Kidney glomerular epithelial cell (primary cell): ENCODE measurements at places on chromosomes 4 and X.

DNA sequence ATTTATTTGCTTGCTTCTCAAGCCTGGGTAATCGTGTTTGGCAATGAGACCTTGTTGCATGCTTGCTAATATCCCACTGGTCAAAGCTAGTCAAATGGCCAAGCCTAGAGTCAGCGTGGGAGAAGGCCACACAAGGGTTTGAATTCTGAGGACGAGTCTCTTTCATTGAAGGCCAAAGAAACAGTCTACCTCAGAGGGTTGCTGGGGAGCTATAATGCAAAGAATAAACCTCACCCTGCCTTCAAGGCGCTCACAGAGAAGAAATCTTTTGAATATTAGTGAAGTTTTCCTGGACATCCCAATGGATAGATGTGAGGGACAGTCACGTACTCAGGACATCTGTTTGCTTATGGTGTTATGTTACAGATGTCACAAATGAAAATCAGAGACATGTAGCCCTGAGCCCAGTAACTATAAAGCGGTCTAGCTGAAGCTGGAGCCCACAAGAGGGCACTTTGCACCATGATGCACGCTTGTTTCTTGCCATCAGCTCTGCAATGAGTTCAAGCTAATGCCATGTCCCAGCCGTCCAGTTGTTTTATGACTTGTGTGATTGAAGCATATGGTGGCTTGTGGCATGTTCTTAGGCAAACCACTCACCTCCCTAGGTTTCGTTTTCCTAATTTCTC, 1.1 kb upstream of the TLR3 start:
- DNase-seq = peak; percentile 54

DNA sequence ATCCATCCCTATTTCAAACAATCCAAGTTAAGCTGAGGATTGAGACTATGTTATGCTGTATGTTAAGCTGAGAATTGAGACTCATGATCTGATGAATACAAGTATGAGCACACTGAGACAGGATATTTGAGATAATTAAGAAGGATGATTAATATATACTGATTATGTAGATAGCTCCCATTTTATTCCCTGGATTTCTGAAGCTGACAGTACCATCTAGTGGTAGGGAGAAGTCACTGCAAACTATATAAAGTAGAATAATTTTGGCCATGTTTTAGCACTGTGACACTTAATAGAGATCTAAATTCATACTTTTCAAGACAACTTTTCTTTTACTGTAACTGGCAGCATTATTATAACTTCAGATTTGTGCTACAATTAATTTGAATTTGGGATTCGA, 63.8 kb upstream of the HPRT1 start:
- no peak for DNase-seq

- DNase-seq = no peak
Observed at GRCh38 chrX:136866337-136867095, 14.0 kb downstream of the RBMX start.

DNA sequence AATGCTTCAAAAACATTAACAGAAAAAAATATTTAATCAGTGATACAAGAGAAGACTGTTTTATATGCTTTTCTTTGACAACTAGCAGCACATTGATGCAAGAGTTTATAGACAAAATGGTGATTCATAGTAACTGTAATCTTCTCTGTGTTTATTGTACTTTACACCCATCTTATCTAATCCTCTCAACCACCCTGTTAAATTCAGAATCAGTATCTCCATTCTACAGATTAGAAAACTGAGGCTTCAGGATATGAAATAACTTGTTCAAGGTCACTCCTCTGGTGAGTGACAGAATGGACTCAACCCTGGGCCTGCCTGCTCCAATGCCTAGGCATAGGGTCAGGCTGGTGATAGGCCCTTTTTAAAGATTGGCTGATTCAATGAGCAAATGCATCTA, 26.1 kb upstream of the TMEM184C start:
- no peak for DNase-seq

GRCh38 chr4:92253986-92254671, 49.6 kb upstream of the GRID2 start:
- DNase-seq = no peak

GRCh38 chr4:124105212-124105611, 607.3 kb downstream of the ANKRD50 start:
- DNase-seq = no peak

DNA sequence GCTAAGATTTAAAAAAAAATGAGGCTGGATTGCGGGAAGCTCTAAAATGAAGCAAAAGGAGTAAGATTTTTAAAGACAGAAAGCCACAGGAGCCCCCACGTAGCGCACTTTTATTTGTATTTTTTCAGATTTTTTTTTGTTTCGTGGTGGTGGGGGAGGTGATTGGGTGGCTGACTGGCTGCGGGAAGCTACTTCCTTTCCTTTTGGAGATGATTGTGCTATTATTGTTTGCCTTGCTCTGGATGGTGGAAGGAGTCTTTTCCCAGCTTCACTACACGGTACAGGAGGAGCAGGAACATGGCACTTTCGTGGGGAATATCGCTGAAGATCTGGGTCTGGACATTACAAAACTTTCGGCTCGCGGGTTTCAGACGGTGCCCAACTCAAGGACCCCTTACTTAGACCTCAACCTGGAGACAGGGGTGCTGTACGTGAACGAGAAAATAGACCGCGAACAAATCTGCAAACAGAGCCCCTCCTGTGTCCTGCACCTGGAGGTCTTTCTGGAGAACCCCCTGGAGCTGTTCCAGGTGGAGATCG, 908 bp downstream of the PCDH10 start:
- DNase-seq = no peak

- no peak for DNase-seq
Observed at GRCh38 chr4:124230268-124230667, 482.3 kb downstream of the ANKRD50 start.

GRCh38 chr4:5568931-5569330, 139.4 kb downstream of the EVC2 start:
- no peak for DNase-seq

DNA sequence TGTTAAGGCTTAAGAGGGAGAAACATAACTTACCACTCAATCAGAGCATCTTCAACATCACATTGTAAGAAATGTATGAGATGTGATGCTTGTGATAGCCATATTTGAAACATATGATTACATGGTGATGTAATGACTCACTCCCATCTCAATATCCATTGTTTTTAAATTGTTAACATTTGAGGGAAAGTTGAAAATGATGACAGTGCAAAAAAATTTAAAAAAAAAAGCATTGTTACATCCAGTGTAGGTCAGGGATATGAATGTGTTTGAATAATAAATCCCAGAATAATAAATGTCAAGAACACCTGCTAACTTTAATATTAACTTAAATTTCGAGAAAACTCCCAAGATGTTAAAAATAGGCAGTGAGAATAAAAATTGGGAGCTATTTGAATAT, 6.4 kb upstream of the CCSER1 start:
- DNase-seq = no peak

GRCh38 chr4:183588169-183588675, 70.8 kb downstream of the RWDD4 start:
- DNase-seq = no peak

DNA sequence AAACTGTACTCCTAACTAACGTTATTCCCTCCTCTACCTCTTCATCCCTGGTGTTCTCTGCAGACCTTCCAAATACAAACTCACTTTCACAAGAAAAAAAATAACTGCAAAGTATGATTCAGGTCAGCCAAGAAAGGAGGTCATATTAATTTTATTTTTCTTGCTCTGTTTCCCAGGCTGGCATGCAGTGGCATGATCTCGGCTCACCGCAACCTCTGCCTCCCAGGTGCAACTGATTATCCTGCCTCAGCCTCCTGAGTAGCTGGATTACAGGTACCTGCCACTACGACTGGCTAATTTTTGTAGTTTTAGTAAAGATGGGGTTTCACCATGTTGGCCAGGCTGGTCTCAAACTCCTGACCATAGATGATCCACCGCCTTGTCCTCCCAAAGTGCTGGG, 156.6 kb downstream of the CHIC2 start:
- DNase-seq = no peak

- no peak for DNase-seq
Observed at GRCh38 chrX:56499372-56499771, 64.1 kb upstream of the UBQLN2 start.

DNA sequence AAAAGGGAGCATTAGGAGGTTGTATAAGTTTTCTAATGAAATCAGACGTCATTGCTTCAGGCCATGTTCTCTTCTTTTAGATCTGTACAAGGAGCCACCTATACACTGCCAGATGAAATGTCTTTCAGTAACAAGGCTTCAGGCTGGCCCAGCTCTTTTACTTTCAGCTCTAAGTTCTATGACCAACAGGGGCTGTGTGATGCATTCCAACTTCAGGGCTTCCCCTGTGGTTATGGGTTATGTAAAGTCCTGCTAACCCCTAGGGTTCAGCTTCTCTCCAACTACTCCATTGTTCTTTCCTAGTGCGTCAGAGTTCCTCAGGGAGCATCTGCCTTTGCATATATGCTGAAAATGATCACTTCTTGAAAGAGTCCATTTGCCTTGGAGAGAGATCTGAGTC, 79.4 kb upstream of the TTC29 start:
- no peak for DNase-seq

- no peak for DNase-seq
Observed at GRCh38 chr4:76078033-76078613, 3.6 kb downstream of the ART3 start.
